MM.1S (cell line): ENCODE measurements at places on chromosomes 5 and 9.

DNA sequence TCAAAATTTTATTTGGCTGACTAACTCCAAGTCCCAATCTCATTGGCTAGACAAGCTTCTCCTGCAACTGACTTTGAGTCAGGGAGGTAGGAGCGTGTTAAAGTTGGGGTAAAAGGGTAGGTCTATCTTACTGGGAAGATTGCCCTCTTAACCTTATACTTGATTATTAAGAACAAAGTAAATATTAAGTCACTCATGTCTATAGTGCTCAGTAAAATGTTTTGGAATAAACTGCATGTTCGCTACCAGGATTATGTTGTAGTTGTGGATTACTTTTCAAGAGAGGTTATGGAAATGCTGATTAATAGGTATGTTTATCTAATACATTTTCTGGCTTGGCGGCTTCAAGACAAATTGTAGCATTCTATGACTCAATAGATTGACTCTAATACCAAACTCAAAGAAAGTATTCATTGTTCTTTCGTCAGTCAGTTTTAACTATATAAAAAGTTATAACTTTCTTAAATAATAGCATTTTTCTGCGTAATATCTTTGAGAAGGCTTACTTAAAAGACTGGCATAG, 539.1 kb downstream of the PSAT1 start:
- no peak for DNase-seq
- no peak overlapping the region for H3K4me3 ChIP-seq
- no peak overlapping the region for H3K27ac ChIP-seq
- H3K27me3 ChIP-seq = no peaks in the 10 kb centered on the region

- H3K36me3 ChIP-seq = no peaks in the 10 kb centered on the region
- no peak overlapping the region for H3K27ac ChIP-seq
- no peaks in the 10 kb centered on the region for H3K27me3 ChIP-seq
- no peak overlapping the region for H3K4me3 ChIP-seq
- no peak for DNase-seq
These were observed 407.9 kb upstream of the CYLC2 start for GRCh38 chr9:102587281-102587680.

GRCh38 chr5:96835791-96836191, 28.0 kb upstream of the ERAP1 start:
- peak; percentile 20 for DNase-seq
- no peak overlapping the region for H3K27ac ChIP-seq
- no peaks in the 10 kb centered on the region for H3K36me3 ChIP-seq
- 0 out of 2 replicates have a peak, but pooled peaks cover 4% of the 10 kb centered on the region for H3K27me3 ChIP-seq
- no peak overlapping the region for H3K4me3 ChIP-seq

- no peaks in the 10 kb centered on the region for H3K36me3 ChIP-seq
- H3K27me3 ChIP-seq = no peaks in the 10 kb centered on the region
- 0 out of 2 replicates have a peak, but pooled peaks cover 8% of the 10 kb centered on the region for H3K4me1 ChIP-seq
- H3K27ac ChIP-seq = no peak overlapping the region
These were observed 101.2 kb downstream of the TRIM36 start for GRCh38 chr5:115068239-115069086.

- H3K4me1 ChIP-seq = no peaks in the 10 kb centered on the region
- peaks cover 33% of the 10 kb centered on the region for H3K27me3 ChIP-seq
- no peak for DNase-seq
- no peaks in the 10 kb centered on the region for H3K36me3 ChIP-seq
- no peak overlapping the region for H3K27ac ChIP-seq
These were observed 84.6 kb upstream of the PPP1R26 start for GRCh38 chr9:135394699-135395645.

- H3K4me3 ChIP-seq = no peak overlapping the region
- no peak overlapping the region for H3K27ac ChIP-seq
- DNase-seq = no peak
These were observed 8.1 kb downstream of the SNX18 start for GRCh38 chr5:54525692-54526091.

DNA sequence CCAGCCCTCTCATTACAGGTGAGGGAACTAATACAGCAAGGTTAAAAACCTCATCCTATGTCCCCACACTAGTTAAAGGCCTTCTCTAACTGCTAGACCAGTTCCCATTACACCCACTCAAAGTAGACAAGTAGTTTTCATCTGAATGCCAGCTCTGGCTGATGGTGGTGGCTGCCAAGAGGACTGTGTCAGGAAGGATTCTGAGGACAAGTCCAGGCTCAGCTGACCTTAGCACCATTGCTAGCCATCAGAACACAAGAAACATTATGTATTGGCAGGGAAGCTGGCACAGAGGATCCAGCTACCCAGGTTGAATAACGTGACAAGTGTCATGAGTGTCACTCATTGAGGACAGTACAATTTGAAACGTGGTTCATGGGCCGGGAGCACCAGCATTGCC, 163.4 kb downstream of the HSD17B3 start:
- H3K27ac ChIP-seq = no peak overlapping the region
- H3K4me3 ChIP-seq = no peak overlapping the region
